Vagina (tissue), 2 donors: ENCODE measurements at places on chromosomes 7 and 10.
A peak's percentile ranks its signal among the peaks of the same experiment; 100 is the strongest.

DNA sequence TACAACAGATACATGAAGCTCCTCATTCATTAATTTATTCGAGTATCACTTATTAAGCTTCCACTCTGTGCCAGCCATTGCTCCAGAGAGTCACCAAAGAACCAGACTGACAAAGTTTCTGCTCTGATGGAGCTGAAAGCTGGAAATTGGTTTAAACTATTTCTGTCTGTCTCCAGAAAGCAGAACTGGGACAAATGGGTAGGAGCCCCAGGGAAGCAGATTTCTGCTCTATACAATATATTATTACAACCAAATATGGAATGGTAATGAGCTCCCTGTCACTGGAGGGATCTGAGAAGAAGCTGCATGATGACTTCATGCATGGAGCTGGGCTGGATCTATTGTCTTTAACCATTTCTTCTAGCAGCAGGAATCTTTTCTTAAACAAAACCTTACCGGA lies 165.4 kb upstream of the ADO start:
- DNase-seq: no peak

DNA sequence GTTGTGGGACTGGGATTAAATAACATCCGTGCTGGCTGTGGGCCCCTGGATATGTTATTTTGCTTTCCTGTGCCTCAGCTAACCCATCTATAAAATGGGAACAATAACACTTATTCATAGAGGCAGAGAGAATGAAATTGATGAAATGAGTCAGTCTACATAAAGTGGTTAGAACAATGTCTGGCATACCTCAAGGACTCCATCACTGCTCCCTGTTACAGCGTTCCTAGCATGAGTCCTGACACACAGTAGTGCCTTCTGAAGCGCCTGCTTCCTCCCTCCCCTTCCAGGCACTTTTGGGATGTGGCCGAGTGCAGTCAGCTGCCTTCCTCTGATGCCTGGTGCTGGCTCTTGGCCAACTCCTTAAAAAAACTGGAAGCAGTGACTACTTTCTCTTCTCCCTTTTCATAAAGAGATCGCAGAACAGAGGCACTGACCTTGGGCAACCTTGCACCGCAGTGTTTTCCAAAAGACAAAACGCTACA lies 108.4 kb upstream of the ZMIZ1 start:
- DNase-seq: no peak

- DNase-seq: no peak
Measured at GRCh38 chr7:130752424-130752823, 18.4 kb upstream of the KLF14 start.

DNA sequence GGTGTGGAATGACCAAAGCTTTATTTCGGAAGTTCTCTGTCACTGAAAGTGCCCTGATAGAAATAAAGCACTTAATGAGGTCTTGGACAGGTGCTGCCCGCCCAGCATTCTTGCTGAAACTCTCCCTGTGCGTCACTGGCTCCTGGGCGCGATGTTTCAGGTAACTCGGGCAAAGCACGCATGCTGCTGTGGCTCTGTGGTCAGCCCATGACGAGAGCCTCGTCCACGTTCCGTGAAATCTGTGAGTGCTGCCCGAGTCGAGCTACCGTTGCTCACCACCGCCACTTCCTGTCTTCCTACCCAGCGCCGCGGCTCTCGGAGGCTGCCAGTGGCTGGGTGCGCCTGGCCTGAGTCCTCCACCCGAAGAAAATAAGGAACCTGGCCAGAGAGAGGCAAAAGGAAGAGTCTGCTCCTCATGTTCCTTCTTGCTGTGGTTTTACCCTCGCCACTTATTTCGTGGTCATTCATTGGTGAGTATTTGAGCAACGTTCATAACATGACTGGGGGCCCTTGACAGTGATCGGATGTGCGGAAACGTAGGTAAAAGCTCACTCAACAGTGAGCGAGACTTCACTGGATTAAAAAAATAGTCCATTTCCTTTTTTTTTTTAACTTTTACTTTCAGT lies 95.5 kb downstream of the MAP3K8 start:
- no peak for DNase-seq

- DNase-seq: no peak
Measured at GRCh38 chr7:116557901-116558300, 33.1 kb downstream of the CAV1 start.

DNA sequence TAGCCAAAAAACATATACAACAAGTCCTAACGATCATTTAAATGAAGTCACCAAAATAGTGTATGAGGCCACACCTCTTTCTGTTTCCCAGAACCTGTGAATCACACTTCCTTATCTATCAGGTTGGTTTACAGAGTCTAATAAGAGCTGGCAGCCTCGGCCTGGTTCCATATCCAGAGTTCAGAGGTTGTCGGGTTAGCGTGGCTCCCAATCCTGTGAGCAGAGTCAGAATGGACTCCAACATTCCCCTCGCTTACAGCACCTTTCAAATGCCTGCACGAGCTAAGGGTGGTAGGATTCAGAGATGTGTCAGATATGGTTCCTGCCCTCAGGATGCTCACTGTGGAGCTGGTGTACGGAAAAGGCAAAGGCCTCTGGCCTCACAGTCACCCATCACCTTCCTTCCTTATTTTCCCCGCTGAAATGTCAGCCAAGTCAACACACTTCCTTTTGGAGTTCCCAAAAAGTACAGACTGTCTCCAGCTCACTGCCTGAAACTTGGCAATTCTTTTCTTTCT lies 6.0 kb downstream of the IL15RA start:
- peak; percentile 93 for DNase-seq

DNA sequence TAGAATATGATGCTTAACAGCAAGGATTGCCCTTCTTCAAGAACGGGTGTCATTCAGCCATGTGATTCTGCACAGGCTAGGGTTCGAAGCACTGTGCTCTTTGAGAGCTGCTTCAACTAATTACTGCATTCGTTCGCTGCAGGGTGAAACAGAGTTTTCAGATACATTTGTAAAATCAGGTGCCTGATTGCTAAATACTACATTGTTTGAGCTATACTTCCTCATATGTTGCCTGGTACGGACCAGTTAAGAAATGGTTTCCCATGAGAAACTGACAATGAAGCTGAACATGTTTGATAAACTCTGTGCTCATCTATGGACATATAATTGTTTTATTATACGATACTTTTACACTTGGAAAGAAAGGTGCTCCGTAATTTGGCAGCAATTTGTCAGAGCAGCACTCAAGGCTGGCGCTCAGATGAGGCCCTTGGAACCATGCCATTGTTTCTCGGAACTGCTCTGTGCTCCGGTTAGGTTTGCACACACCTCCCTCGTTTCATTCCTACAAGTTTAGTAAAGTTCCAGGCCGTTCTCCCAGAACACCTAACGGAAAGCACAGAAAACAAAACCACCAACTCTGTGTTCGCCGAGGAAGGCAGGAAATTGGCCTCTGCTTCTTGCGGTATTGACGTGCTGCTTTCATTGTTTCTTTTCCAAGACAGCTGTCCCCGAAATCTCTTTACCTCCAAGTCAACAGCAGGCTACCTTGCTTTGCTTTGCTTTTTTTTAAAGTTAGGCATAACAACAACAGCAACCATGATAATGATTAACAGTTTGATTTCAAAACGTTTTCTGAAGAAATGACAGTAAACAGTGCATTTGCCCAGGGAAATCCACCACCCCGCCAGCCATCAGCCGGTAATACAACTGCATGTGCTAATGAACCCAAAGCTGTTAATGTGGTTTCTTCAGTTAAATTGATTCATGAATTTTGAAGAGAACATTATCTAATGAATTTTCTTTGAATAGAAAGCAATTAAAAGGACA lies 206.9 kb downstream of the EBF3 start:
- peak; percentile 16 for DNase-seq

DNA sequence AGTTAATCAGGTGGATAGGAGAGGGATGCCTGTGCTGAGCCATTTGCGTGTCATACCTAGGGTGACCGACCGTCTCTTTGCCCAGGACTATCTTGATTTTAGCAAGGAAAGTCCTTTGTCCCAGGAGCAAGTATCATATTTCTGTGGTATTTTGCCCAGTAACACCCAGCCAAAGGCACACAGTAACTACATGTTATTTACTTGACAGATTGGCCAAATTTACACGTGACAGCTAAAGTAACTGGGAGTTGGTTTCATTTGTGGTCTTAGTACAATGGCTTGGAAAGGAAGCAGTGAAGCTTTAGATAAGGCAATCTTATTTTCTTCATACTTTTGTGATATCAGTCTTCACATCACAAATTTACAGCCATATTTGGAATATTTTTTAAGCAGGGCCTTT lies 142.1 kb downstream of the JCAD start:
- peak; percentile 19 for DNase-seq

- no peak for DNase-seq
Measured at GRCh38 chr7:499853-500485, 19.7 kb downstream of the PDGFA start.

DNA sequence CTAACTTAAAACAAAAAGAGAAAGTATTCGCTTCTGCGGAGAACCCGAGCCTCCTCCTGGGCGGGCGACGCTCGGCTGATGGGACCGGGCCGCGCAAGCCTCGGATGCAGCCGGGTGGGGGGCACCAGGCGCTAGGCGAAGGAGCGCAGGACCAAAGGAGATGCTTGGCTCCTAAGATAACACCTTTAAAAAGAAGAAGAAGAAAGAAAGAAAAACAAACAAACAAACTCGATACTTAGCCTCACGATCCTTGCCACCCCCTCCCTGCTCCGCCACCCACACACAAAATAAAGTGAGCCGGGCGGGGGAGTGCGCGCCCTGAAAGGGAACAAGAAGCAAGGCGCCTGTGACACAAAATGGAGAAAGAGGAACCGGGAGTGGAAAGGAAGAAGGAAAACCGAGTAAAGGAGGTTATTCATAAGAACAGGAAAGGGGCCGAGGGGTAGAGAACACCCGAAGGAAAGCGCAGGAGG lies 34.0 kb upstream of the EBLN1 start:
- no peak for DNase-seq

- DNase-seq: no peak
Measured at GRCh38 chr10:21398563-21399231, 126.8 kb downstream of the SKIDA1 start.

DNA sequence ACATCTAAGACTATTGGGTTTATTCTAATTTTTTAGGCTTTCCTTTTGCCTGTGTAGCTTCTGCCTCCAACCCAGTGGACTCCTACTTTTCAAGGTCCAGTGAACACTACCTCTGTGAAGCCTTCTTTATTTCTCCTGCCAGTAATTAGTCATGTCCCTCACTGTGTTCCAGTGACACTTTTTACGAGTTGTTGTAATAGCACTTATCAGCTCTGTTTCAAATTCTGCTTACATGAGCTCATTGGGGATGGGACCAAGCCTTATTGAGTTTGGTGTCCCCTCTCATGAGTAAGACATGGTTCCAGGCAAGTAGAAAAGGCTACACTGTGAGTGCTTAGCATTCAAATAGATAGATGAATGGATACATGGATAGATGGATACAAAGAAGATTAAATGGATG lies 184.6 kb downstream of the HIBADH start:
- DNase-seq: no peak

DNA sequence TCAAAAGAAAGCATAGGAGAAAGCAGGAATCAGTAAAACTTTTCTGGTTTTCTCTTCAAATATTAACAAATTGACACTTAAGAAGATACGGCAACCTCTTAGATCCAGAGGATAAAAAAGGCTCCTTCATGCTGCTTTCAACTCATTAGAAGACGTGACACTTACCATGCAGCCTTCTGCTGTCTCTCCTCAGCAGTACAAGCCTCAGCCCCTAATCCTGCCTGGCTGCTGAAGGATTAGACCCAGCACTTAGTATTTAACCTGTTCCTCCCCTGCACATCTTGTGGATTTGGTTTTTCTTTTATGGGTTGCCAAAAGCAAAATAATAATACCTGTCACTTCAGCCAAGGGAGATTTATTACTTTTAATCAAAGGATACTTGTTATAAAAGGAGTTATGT lies 108.4 kb downstream of the LYZL1 start:
- no peak for DNase-seq

GRCh38 chr10:59470570-59470969 lies 108.2 kb upstream of the FAM13C start:
- no peak for DNase-seq

DNA sequence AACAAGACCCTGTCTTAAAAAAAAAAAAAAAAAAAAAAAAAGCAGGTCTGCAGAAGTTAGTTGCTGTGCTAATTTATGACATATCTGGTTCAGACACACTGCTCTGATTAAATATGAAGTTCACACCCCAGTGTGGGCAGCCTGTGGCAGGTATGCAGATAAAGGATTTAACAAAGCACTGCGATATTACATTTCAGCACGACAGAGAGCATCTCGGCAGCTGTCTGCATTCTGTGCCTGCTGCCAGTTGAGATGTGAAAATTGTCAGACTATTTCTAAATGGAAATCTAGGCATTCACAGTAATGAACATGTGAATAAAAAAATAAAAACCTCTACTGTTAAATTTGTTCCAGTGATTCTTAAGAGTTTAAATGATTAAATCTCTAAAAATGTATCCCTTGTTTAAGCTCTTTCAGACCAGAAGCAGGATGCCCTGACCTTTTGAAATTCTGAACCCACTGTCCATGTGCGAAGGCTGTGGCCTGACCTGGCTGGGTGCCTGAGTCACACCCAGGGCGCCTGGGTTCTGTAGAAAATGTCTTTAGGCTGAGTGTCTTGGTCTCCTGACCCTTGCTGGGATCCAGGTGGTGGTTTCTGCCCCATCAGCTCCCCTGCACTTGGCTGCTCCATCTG lies 272.9 kb downstream of the WDR37 start:
- no peak for DNase-seq

DNA sequence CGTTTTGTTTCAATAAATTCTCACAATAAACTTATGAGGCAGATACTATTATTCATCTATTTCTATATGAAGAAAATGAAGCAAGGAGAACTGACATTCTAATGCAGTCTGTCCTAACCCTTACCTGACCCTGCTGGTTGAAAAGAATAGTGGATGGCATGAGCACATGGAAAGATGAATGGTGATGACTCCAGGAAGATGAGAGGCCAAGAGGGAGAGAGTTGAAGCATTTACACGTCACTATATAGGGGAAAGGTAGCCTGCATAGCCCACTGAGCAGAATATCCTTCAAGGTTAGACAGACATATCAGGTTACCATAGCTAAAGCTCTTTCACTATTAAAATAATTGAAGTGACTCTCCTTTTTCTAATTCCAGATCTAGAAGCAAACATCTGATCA lies 163.9 kb upstream of the CDK1 start:
- no peak for DNase-seq

DNA sequence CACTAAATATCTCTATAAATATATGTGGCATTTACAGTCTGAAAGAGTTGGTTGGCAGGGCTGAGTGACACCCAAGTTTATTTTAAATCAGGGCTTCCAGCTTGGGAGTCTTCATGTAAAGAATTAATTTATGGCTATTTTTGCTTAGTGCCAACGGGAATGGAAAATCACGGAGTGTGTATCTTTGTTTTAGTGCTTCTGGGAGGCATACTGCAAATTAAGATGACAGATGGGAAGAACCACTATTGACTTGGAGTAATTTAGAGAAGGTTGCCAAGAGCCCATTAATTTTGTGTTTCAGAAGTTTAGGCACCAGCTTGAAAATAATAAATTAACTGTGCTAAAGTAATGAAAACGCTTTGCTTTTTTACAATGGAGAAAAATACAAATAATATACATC lies 135.2 kb downstream of the GPR37 start:
- no peak for DNase-seq

DNA sequence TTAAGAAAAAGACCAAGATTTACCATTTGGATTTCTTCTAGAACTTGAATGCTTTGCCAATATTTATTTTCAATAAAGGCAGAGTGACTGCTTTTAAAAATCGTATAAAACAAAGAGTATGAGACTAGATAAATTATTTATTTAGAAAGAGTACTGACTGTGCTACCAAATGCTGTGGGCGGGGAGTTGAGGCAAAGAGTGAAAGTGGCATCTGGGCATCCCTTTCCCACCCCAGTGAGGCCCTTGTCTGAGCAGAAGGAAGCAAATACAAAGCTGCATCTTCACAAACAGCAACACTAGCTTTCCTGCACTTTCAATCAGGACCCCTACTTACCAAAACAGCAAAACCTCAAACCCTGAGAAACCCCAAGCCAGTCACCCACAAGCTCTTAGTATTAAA lies 34.9 kb downstream of the ITGB1 start:
- no peak for DNase-seq
